Omental fat pad (tissue), 4 donors: ENCODE measurements at places on chromosomes 12 and 14. TPM values are rescaled to one million over a fixed set of nuclear protein-coding genes. Genes with fewer than 3 reads are reported as not detected.

GRCh38 chr12:47769234-47770085 lies 3.6 kb upstream of the SLC48A1 start:
- DNase-seq: no peak

TEAD4 gene
- 14.5 TPM for total RNA-seq

- DNase-seq: no peak
Observed at GRCh38 chr12:105319691-105320209, 10.7 kb upstream of the C12orf75 start.

- no peak for DNase-seq
Observed at GRCh38 chr12:32365473-32366064, 33.8 kb upstream of the FGD4 start.

GRCh38 chr12:85393606-85394005 lies 113.6 kb downstream of the ALX1 start:
- no peak for DNase-seq

PRKAG1 gene
- 64.2 TPM for total RNA-seq

GLS2 gene
- total RNA-seq: 2.6 TPM

DNA sequence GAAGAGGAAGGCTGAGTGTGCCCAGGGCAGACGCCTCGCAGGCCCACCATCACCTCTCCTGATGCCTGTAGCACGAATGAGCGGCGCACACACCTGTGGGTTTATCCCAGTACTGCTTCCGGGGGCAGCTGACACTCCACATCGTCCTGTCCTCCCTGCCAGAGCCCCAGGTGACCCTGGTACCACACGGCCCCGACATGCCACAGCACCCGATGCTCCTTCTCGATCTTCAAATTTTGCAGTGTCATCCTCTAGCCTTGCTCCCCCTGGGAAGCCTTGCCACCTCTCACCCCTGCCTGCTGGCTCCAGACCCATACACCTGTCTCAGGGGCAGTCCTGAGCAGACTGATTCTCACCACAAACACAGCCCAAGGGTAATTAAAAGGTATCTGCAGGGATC lies 40.6 kb downstream of the ANO2 start:
- DNase-seq: no peak

DTX1 gene
- total RNA-seq: 40.0 TPM

DNA sequence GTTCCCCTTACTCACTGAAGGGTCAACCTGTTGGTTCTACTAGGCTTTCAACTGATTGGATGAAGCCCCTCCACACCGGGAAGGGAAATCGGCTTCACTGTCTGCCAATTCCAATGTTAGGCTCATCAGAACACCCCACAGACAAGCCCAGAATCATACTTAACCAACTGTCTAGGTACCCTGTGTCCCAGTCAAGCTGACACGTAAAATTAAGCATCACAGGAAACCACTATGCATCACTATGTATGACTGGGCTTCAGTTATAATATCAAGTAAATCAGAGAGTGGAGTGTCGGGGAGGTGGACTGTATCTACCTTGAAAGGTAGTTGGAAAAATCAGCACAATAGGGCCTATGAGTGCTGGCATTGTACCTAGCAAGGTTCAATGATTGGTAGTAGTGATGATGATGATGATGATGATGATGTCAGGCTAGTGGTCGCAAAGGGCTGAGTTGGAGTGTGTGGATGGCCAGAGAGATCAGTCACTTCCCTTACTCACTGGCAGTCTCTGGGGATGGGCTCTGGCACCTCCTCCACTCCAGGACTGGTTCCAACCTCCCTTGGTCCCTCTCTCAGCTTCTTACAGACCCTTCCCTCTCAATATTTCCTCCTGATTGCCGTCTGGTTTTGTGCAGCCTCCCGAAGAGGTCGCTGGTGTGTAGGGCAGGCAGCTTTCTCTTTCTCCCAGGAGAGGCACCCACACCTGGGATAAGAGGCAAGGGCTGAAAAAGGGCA lies 3.3 kb upstream of the ATG101 start:
- no peak for DNase-seq
